Glutamatergic neuron (in vitro differentiated cells): ENCODE measurements at places on chromosomes 13 and 19. TPM values are rescaled to one million over a fixed set of nuclear protein-coding genes. Genes with fewer than 3 reads are reported as not detected.

DNA sequence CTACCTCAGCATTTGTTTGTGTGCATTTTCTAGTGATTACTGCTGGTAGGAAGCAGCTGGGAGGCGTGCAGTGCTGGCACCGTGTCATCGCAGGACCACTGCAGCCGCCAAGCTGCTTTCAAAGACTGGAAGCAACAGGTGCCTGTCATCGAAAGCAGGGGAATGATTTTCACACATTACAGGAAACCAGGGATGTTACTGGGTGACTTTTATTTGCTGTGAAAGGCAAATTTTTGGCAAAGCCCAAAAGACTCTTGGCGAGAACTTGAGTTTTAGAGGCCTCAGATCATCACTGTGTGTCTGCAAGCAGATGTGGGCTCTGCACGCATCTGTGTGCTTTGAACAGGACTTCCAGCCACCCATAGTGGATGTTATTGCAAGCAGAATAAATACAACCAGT, 176.4 kb downstream of the FLT1 start:
- no peak for DNase-seq

DNA sequence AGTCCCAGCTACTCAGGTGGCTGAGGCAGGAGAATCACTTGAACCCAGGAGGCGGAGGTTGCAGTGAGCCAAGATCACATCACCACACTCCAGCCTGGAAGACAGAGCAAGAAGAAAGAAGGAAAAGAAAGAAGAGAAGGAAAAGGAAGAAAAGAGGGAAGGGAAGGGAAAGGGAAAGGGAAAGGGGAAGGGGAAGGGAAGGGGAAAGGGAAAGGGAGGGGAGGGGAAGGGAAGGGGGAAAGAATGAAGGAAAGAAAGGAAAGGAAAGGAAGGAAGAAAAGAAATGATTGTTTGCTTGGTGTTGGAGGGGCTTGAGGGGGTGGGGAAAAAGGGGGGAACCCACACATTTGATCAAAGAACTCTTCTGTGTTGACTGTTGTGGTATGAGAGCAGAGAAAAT, 10.0 kb downstream of the PMIS2 start:
- DNase-seq: no peak

ZNF844 gene
- 22.2 TPM for total RNA-seq

GNG14 gene
- total RNA-seq: not detected

LHB gene
- total RNA-seq: not detected

DNA sequence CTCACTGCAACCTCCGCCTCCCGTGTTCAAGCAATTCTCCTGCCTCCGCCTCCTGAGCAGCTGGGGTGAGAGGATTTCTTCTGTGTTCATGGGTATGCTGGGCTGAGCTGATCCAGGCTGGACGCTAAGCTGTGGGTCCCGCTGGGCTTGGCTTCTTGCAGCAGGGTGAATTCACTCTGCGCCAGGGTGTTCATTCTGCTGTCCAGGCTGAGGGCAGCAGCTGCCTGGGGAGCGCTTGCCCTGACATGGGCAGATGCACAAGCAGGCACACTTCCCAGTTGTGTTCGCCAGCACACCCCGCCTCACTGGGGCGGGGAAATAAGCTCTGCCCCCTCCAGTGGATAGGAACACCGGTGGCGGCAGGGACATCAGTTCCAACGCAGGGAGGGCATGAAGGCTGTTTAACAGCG, 7.3 kb upstream of the INAFM1 start:
- no peak for DNase-seq

CFAP97D2 gene
- total RNA-seq: not detected

ZNF470 gene
- 10.1 TPM for total RNA-seq

GRCh38 chr13:51773515-51773914, 30.4 kb downstream of the DHRS12 start:
- DNase-seq: no peak

DNA sequence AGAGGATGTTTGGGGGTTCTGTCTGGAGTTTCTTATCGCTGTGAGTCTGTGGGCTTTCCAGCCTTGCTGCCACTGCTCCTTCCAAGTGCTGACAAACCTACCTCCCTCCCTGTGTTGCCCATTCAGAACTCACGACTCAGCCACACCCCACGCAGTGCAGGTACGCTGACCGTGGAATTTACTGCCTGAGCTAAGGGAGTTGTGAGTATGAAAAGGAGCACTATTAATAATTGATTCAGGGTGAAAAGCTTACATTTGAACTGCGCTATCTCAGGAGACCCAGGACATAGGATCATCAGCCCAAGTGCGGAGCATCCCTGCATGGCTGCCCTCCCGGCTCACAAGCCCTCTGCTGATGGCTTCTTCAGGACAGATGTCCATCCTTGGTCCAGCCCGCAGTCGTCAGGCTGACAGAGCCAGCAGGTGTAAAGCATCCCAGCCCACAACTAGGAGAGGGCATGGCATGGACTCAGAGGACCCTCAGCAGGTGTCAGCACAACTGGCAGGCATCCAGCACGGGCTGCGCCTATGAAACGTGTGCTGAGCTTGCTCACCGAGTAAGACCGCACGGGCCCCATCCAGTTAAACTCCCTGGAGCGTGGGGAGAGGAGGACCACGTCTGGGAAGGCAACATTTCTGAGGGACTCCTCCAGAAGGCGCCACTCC, 244.0 kb downstream of the COL4A1 start:
- no peak for DNase-seq

- no peak for DNase-seq
Measured at GRCh38 chr13:100108913-100109507, 20.1 kb downstream of the PCCA start.

MYDGF gene
- total RNA-seq: 32.6 TPM

DNA sequence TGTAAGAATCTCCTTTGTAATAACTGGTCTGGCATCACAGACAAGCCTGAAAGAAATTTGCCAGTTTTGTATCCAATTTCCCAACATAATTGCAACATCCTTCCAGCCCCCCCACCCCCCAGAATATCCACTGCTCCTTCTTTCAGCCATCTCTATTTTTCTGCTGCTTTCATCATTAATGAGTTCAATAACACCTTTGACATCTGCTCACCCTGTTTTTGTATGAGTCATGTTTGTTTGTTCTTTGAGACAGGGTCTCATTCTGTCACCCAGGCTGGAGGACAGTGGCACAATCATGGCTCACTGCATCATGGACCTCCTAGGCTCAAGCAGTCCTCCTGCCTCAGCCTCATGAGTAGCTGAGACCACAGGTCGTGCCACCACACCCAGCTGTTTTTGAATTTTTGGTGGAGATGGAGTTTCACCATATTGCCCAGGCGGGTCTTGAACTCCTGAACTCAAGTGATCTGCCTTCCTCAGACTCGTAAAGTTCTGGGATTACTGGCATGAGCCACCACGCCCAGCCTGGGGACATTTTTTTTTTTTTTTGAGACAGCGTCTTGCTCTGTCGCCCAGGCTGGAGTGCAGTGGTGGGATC, 7.0 kb upstream of the ZC3H4 start:
- no peak for DNase-seq

SIGLEC6 gene
- not detected for total RNA-seq

HMGB1 gene
- total RNA-seq: 501 TPM

- DNase-seq: no peak
Measured at GRCh38 chr19:2050349-2050990, 574 bp downstream of the MKNK2 start.

UBE2L5 gene
- not detected for total RNA-seq

DNA sequence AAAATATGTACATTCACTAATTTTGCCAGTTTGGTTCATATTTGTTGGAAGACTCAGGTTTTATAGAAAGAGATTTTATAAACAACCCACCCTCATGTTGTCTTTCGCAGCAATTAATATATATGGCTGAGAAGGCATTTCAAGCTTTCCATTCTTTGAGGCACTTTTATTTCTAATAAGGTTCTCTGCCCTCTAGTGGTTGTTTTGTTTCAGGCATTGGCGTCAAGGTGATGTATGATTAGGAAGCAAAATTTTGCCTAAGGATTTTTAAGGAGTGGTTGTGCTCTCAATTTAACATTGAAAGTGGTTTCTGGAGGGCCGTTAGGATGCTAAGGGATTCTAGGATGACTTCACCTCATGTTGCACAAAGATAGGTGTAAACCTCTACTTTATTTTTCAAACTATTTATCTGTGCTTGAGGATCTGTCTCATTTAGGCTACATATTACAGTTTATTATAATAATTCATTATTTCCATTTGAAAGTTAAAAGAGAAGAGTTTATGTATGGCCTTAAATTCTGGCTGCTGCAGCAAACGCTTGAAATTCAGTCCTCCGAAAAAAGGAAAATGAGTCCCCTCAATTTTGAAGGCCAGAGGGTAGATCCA, 35.9 kb downstream of the OXGR1 start:
- DNase-seq: no peak

GRCh38 chr13:73828811-73829210, 305.4 kb downstream of the KLF12 start:
- no peak for DNase-seq

PSG7 gene
- total RNA-seq: not detected

GRCh38 chr13:80469853-80470381, 129.0 kb upstream of the SPRY2 start:
- no peak for DNase-seq

- no peak for DNase-seq
Measured at GRCh38 chr13:70022646-70023045, 85.0 kb upstream of the ATXN8OS start.

DNA sequence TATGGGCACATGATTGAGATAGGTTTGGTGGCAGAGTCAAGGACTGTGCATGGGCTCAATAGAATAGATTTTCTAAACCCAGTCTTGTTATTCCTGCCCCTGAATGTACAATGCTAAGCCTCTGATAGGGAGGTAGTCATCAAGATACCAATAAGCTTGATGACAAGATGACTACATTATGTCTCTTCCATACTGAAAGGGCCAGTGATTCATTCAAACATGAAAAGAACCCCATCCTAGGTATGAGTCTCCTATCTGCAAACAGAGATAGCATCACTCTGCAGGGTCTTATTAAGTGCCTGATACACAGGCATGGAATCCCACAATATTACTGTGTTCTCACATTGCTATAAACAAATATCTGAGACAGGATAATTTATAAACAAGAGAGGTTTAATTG, 40.3 kb upstream of the UFM1 start:
- no peak for DNase-seq

DNA sequence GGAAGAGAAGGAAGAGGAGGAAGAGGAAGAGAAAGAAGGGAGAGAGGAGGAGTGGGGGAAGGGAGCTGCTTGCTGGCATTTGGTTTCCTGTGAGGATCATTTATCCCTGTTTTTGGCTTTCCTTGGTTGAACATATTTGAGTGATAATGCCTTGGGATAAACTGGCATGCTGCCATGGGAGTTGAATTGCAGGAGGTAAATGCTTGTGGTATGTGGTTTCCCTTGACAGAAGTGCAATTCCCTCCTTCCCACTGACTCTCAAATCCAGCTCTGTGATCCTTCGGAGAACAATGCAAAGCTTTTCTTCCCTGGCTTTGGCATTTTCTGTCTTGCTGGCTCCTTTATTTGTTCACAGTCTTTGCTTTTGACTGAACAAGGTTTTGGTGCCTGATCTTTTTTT, 27.2 kb upstream of the CBY2 start:
- no peak for DNase-seq

SLITRK1 gene
- total RNA-seq: 69.8 TPM

PRDX2 gene
- 671 TPM for total RNA-seq

- no peak for DNase-seq
Measured at GRCh38 chr13:68748038-68748437, 1359.6 kb upstream of the ATXN8OS start.

DNA sequence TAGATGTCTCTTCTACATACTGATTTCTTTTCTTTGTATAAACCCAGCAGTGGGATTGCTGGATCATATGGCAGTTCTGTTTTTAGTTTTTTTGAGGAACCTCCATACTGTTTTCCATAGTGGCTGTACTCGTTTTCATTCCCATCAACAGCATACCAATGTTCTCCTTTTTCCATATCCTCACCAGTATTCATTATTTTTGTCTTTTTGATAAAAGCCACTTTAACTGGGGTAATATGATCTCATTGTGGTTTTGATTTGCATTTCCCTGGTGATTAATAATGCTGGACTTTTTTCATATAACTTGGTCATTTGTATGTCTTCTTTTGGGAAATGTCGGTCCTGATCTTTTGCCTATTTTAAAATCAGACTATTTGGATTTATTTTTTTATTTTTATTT, 108.5 kb downstream of the PAN3 start:
- DNase-seq: no peak

DNA sequence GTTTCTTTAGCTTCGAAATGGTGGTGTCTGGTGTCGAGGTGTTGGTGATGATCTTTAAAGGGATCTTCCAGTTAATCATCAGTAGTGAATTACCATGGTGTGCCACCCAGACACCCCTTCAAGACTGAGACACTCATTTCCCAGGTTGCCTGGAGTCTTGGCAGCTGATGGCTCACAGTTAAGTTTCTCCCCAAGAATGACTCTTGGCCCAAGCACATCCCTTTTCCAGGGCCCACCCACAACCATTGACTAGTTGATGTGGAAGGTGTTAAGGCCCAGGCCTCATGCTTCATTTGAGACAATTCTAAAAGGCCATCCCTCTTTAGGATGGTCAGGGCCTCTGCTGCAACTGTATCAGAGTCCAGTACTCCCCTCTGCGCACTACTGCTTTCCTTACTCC, 145.5 kb downstream of the FOXO1 start:
- no peak for DNase-seq

GRCh38 chr19:3189702-3190469, 4.2 kb downstream of the NCLN start:
- no peak for DNase-seq

GRCh38 chr13:42720113-42720857, 61.1 kb upstream of the FAM216B start:
- no peak for DNase-seq

KLF5 gene
- 0.34 TPM for total RNA-seq

CABP5 gene
- not detected for total RNA-seq

LYL1 gene
- 1.3 TPM for total RNA-seq
